Activated T-cell treated with anti-CD3 and anti-CD28 coated beads, Interleukin-2, amount 50 U/mL, for 24 hours (primary cell): ENCODE measurements at places on chromosomes 13 and 19.

- DNase-seq, result no peak
Observed at GRCh38 chr19:33388725-33389420, 15.4 kb downstream of the CEBPG start.

DNA sequence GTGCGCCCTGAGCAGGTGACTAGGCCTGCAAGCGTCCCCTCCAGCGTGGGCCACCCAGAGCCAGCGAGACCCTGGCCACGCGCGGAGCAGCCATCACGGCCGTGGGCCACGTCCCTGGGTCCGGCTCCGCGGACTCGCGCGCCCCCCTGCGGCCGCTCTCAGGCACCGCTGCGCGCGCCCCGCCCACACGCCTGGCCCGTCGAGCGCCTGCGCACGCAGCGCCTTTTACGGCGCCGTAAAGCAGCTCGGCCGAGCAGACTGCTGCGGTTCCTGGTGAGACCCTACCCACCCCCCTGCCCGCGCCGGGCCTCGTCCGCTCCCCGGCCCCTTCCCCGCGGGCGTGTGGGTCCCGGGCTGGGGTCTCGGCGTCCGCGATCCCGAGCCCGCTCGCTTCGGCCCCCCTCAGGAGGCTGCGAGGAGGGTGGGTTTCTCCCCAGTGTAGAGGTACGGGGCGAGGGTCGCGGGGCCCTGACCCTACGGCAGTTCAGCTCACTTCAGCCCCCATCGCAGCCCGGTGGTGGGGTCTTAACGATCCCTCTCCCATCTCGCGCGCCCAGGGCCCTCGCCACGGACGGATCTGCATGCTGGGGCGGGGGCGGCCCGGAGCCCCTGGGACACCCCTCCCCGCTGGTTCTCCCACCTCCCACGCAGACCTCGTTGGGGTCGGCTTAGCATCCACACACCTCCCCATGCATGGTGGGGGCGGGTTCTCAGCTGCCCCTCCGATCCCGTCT lies at the start of gene TRAPPC5:
Gene TRAPPC5 (plus strand): TSS at position 228 of the 734 bp plus-strand sequence. CDS start 1,421 bp downstream, outside the sequence.
- peak; percentile 94 for DNase-seq

DNA sequence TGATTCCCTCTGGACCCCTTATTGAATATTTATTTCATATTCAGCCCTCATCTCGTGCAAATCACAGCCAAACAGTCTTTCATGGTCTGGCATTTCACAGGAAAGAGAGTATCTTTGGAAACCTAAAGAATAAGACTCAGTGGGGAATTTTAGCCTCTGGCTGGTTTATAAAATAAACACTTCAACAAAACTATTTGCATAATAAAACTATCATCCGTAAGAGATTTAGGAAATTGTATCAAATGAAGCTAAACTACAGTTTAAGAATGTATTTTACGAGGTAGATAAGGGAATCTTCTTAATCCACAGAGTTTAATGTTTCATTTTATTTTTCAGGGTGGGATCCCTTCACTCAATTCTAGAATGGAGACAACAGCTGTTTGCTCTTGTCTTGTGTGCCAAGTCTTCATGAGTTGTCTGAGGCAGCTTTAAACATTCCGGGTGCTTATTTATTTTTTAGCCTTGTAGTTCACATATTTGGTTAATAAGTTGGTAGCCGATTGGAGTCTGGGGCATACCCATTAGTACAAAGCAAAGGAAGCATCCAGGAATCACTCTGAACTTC lies 634.4 kb upstream of the KLF12 start:
- no peak for DNase-seq

GRCh38 chr19:19064811-19065745 lies 1.3 kb downstream of the SLC25A42 start:
- DNase-seq, result peak; percentile 64

GRCh38 chr13:30314562-30314961 lies 7.2 kb upstream of the KATNAL1 start:
- no peak for DNase-seq

GRCh38 chr13:49220856-49221589 lies 885 bp downstream of the MLNR start:
- DNase-seq, result peak; percentile 49

DNA sequence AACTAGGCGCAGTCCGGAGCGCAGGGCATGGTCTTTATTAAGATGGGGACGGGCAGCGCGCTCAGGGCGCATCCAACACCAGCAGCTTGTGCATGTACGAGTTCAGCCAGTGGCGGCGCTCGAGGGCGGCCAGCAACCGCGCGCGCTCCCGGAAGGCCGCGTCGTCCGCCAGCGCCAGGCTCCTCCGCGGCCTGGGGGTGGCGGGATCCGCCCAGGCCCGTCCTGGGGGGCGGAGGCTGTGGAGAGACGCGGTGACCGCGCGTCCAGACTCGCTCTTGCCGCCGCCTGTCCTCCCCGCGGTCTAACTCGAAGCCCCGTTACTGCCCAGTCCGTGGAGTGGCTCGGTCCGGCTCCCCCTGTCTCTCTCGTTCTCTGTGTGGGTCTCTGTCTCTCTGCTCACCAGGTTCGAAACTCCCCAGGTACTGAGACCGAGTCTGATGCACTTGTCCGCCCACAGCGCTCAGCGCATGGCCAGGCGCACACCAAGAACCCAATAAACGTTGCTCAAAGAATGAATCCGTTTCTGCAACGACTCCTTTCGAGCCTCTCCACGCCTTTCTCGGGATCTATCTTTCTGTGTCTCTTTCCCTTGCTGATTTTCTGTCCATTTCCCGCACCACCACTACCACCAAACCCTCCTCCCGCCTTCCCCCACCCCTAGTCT lies 702 bp downstream of the PTH2 start:
- peak; percentile 61 for DNase-seq

- DNase-seq, result no peak
Observed at GRCh38 chr13:78015782-78016181, 97.2 kb upstream of the EDNRB start.

DNA sequence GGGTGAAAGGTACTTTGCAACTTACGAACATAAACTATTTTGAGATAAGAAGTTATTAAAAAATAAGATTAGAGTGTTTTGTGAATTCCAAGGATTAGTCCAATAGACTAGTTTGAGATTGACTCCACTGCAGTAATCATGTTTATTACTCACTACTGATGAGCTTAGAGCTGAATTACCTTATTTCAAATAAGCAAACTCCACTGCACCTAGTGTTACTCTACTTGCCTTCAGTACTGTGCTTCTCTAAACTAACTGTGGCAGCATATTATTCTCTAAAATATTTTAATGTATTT lies 111.7 kb downstream of the MIPEP start:
- DNase-seq, result no peak

DNA sequence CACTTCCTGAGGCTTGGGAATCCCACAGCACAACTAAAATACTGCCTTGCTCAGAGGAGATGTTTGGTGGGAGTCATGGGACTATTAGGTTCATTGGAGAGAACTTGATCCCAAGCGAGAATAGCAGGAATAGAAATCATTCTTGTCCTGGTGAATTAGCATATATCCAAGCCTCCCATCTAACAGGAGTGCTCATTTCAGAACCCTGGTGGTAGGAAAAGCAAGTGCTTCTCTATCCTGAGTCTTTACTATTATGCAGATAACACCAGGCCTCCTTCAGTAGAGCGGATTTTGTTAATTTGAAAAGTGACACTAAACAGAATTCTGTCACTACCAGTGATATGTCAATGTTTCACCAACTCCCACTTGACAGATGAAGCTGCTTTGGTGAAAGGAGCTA lies 199.5 kb downstream of the ATP8A2 start:
- DNase-seq, result no peak

DNA sequence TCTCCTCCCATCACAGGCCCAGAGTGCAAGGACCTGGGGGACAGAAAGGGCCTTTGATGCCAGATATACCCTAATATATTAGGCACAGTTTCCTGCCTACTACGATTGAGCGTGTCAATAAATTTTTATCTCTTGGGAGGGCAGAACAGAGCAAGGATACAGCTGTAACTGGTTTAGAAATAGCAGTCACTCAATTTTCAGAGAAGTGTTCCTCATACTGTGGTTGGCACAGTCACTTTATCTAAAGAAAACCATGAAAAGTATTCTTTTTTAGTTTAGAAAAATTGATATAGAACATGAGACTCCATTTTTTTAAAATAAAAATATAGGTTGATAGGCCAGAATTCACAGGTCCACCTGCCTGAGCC lies 460 bp upstream of the ZNF155 start:
- no peak for DNase-seq

GRCh38 chr19:41263042-41263849 lies 926 bp upstream of the HNRNPUL1 start:
- DNase-seq, result peak; percentile 79

- DNase-seq, result no peak
Observed at GRCh38 chr13:44549476-44549875, 26.7 kb downstream of the TSC22D1 start.

DNA sequence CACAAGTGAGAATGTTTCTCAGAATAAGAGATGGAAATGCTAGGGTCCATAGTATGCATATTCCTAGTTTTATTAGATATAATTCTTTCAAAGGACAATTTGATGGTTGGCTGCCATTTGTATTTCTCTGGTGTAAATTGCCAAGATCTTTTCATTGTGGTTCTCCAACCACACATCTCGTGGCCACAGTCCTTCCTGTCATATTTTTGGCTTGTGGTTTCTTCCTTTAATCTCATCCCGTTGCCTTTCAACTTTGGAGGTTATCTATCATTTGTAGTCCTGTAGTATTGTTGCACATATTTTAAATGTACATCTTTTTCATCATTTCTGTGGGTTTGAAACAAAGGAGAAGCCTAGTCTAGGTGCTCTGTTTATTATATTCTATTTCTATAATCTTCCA lies 61.2 kb downstream of the WASF3 start:
- no peak for DNase-seq

- DNase-seq, result no peak
Observed at GRCh38 chr13:30415430-30416030, 6.8 kb upstream of the UBE2L5 start.

DNA sequence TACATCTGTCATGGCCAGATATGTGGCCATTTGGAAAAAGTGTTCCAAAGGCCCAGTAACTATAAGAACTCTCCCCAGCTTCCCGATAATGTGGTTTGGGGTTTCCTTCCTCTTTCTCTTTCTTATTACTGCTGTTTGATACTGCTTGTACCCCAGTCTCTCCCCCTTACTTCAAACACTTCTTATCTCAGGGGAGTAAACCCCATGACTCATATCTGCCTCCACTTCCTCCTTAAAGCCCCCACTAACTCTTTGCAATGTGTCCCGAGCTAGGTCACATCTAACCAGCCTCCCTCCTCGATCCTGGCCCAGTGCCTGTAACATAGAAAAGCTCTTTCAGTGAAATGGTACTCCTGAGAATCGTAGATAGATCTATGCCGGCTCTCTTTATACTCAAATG lies 82.4 kb upstream of the STARD13 start:
- no peak for DNase-seq

- DNase-seq, result peak; percentile 72
Observed at GRCh38 chr19:42433503-42434260, 6.5 kb upstream of the LIPE start.

GRCh38 chr19:4515732-4516131 lies 2.6 kb downstream of the PLIN4 start:
- no peak for DNase-seq

- DNase-seq, result no peak
Observed at GRCh38 chr13:75635101-75635827, 866 bp upstream of the LMO7 start.

- no peak for DNase-seq
Observed at GRCh38 chr13:48901781-48902180, 73.9 kb upstream of the FNDC3A start.

- no peak for DNase-seq
Observed at GRCh38 chr13:45872566-45872965, 21.0 kb upstream of the SIAH3 start.

DNA sequence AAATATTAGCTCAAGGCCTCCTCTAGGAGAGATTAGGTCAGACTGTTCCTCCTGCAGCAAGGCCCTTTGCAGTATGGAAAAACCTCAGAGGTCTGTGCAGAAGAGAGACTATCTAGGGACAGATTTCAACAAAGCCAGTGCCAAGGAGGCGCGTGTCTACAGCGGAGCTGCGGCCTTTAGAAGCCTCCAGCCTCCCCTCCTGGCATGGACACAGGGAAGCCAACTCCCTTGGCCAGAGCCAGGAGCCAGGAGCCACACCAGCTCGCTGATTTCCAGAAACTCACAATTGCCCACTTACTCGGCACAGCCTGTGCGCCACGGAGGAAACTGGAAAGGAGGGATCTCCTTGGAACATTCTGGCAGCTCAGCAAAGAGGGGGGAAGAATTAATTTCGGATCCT lies 63.4 kb downstream of the INSR start:
- DNase-seq, result no peak

- DNase-seq, result peak; percentile 61
Observed at GRCh38 chr19:42281146-42281826, 12.2 kb downstream of the CIC start.
